ENCODE measurements at places on chromosomes 16 and 17.

DNA sequence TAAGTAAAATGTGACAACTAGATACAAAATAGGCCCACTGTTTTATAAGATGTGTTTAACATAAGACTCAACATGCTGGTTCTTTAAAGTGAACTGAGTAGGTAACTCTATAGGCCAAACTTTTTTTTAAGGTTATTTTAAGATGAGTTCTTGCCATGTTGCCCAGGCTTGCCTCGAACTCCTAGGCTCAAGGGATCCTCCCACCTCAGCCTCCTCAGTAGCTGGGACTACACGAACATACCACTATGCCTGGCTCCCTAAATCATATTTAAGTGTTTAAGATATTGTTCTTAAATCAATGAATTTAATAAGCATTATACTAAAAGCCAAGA, 69.9 kb downstream of the USP32 start:
- DNase-seq: no peak

GRCh38 chr17:40358323-40359038, 6.1 kb downstream of the GJD3 start:
- DNase-seq: peak; percentile 90

- DNase-seq: no peak
Observed at GRCh38 chr17:58007781-58008706, 998 bp upstream of the SRSF1 start.

DNA sequence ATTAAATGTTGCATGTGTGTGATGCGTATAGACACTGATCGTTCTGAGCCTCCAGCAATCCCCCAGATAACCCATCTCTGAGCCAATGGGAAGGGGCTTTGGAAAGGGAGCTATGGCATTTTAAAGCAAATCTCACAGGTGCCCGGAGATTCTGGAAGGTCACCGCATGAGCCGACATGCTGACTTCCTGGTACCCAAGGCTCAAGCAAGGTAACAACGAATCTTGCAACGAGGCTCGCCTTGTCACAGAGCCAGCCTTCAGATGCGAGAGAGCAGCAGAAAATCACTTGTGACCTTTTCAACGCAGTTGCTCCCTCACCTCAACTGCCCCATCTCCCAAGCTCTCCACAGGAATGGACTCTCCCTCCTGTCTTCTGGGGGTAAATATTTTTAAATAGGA, 154.8 kb upstream of the CDH5 start:
- no peak for DNase-seq

Data from CD4-positive, alpha-beta T cell treated with Interleukin-12 subunit alpha and Interleukin-12 subunit beta, for 1 hour (primary cell).